NCI-H1048 (cell line): ENCODE measurements at places on chromosomes 16 and 17.

DNA sequence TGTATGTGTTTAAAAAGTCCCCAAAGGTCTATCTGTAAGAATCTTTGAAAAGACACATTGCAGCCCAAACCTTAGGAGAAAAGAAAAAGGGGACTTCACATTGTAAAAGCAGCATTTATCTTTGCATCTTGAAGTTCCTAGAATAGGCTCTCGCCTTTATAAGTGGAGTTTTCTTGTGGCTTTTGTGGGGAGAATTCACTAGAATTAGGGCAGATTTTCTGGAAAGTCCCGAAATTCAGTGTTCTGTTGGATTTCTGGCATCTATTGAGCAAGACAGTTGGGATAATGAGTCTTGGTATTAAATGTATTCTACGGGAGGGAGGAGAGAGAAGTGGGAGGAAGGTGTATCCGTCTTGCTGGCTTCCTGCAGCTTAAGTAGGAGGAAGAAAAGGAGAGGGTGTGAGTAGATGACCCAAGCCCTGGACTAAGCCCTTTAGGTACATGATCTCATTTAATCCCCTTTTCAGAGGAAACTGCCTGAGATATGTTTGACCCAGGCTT, 62.6 kb downstream of the PRKCA start:
- DNase-seq: no peak

DNA sequence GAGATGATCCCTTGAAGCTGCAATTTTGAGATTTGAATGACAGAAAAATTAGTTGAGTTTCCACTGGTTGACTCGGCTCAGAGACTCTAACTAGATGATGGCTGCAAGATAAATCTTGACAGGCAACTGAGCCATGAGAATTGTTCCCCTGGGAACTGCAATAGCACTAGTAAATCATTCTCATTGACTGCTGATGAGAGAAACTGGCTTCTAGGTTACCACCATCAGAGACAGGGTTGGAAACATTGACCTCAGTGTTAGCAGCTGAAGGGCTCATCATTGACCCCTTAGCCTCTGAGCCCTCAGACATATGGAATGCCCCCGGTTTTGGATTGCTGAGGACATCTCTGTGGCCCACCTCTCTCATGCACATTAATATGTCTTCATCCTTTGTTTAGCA, 125.4 kb upstream of the COX10 start:
- DNase-seq: no peak

DNA sequence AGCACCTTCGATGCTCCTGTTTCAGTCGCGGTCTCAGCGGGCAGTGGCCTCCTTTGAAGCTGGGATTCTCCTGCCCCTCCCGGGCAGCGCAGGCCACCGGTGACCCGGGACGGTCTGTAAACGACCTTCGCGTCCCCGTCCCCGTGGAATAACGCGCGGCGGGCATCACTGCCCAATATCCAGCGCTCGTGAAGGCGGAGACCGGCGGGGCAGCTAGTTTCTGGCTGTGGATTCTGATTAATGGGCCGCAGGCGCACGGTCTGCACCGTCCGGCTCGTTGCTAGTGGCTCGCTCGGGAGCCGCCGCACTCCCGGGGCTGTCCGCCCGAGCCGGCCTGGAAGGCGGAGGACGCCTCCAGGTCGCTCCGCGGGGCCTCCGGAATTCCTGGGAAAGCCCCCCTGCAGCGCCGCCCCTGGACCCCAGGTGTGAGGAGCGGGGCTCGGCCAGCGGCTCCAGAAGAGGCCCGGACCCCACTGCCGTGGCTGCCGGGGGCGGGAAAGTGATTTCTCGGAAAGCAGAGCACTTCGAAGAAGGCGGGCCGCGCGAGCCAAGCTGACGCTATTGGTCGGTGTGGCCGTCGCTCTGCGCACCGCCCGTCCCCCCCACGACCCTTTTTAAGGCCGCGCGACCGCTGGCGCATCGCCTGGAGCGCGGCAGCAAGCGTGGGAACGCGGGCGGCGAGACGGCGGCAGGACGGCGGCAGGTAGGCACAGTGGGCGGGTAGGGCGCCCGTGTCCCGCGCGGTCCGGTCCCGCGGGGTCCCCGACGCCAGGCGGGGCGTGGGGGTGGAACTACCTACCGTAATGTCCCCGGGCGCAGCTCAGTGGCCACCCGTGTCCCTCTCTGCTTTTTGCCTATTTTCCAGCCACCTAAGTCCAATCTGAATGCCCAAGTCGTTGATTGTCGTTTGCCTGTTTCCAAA, at the start of gene IRF8:
IRF8 (plus strand) TSS at position 642 of the 922 bp plus-strand sequence. CDS start 3,854 bp downstream, outside the sequence.
- DNase-seq: no peak

GRCh38 chr17:43006639-43007551, at the start of gene IFI35:
TSS of gene IFI35 (plus strand) at chr17:43006784. CDS start at chr17:43006948, 164 bp downstream.
- DNase-seq: peak; percentile 45

GRCh38 chr17:12744298-12744697, 45.0 kb upstream of the ARHGAP44 start:
- no peak for DNase-seq

- no peak for DNase-seq
Observed at GRCh38 chr16:14071576-14072271, 605 bp downstream of the MRTFB start.

GRCh38 chr16:67562918-67563707, 787 bp downstream of the CTCF start:
- DNase-seq: no peak

GRCh38 chr17:80783971-80784370, 207.7 kb upstream of the CHMP6 start:
- DNase-seq: no peak

GRCh38 chr16:4561596-4561995, 5.5 kb downstream of the C16orf96 start:
- no peak for DNase-seq

GRCh38 chr17:44187131-44187899, 543 bp downstream of the TMUB2 start:
- DNase-seq: no peak

GRCh38 chr17:43813386-43813785, 19.6 kb downstream of the MPP3 start:
- no peak for DNase-seq

DNA sequence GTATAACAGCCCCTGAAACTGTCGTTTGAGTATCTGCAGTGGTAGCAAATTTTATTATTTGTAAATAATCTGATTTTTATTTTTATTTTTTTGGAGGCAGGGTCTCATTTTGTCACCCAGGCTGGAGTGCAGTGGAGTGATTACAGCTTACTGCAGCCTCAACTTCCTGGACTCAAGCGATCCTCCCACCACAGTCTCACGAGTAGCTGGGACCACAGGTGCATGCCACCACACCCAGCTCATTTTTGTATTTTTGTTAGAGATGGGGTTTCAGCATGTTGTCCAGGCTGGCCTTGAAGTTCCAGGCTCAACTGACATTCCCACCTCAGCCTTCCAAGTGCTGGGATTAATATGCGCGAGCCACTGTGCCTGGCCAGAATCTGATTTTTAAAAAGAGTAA, 2.8 kb downstream of the NDEL1 start:
- no peak for DNase-seq

DNA sequence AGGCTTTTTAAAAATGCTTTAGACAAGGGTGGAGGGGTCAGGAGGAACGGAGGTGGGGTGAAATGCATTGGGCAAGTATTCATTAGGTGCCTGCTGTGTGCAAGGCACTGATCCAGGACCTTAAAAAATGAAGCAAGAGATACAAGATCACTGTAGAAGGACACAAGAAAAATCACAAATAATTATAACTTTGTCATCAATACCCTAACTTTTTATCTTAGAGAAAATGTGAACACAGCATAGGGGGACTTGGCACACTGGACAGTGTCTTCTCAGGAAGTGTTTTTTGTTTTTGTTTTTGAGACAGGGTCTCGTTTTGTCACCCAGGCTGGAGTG, 7.0 kb downstream of the EPOP start:
- DNase-seq: no peak

DNA sequence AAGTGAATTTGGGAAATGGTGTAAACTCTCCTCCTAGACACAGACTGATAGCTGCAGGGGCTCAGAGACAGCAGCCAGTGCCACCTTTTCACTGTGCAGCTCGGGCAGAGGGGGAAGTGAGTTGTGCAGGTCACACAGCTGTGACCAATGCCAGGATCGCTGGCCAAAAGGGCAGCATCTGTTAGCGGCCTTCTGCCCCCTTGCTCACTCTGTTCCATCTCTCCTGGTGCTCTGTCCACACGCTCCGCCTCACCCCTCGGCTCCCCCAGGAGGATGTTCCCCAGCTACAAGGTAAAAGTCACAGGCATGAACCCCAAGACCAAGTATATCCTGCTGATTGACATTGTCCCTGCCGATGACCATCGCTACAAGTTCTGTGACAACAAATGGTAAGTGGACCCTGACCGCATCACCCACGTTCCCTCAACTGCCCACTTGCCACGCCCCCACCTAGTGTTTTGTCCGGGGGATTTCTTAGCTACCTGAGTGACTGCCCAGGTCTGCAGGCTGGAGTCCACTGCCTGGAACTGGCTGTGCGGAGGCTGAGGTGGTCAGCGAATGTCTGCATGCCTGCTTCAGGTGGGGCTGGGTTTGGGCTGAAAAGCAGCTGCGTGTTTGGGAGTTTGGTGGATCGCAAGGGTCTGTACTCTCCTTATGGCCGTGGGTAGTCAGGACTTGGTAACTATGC, 13.5 kb downstream of the TBX4 start:
- no peak for DNase-seq

DNA sequence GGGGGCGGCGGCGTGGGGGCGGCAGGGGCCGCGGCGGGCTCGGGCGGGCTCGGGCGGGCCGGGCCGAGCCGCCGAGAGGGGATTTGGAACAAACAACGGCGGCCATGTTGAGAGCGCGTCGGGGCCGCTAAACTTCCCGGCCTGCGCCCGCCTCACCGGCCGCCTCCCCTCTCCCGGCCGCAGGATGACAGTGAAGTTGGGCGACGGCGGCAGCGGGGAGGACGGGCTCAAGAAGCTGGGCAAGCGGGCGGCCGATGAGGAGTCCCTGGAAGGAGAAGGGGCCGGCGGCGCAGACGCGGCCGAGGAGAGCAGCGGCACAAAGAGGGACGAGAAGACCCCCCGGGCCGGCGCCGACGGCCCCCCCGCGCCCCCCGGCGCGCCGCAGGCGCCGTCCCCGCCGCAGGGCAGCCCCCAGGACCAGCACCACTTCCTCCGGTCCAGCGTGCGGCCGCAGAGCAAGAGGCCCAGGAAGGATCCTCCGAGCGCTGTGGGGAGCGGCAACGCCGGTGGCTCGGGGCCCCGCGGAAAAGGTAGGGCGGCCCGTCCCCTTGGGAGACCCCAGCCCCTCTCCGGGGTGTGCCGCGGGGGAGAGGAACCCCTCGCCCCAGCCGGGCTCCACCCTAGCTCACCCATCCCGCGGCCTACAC, 2.4 kb downstream of the CRAMP1 start:
- no peak for DNase-seq

DNA sequence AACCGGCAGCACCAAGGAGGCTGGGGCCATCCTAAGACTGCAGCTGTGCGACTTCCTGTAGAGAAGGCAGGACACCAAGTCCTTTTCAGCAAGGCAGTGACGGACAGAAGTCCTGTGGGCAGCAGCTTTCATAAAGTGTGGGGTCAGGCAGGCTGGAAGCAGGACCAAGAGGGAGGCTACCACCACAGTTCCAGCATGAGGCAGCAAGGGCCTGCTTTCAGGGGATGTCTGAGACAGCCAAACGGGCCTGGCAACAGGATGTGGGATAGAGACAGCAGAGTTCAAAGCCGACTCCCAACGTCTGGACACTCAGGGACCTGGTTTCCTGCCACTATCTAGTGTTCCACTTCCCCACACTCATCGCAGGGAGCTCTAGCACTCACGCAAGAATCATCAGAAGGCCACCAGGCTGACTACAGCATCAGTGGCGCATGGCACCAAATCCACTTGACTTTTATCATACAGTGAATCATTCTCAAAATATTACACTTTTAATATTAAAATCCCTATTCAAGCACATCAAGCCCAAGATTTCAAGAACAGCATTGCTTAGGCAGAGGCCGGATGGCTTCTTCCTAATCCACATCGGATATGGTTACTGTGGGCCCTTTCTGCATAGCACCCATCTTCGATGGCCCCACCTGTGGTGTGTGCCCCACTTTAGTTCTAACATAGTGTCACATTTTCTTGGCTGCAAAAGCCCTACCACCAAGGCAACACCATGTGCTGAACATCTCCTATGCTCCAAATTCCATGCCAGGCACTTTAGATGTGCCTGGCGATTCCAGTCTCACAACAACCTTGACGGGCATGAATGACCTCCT, 5.2 kb downstream of the USP7 start:
- DNase-seq: no peak

GRCh38 chr17:17606416-17607000, 15.0 kb upstream of the PEMT start:
- DNase-seq: no peak

GRCh38 chr16:24652803-24653202, 76.6 kb upstream of the TNRC6A start:
- no peak for DNase-seq

DNA sequence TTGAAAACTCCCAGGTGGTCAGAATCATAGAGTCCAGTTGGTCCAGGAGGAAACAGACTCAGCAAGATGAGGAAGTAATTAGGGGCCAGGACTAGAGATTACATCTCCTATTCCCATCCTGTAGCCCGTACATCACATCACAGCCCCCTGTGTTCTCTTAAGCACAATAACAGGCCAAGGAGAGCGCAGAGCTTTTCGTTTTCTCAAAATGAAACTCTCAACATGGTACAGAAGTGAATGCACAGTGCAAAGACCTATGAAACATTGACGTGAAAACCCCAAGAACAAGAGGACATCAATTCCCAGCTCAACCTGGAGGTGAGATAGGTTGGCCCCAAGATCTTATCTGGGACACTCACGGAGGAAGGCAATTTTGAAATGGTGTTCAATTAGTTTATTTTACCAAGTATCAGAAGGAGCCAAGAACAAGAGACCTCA, 9.0 kb downstream of the PIK3R5 start:
- DNase-seq: no peak

- DNase-seq: no peak
Observed at GRCh38 chr16:56422896-56423441, 2.4 kb downstream of the AMFR start.

DNA sequence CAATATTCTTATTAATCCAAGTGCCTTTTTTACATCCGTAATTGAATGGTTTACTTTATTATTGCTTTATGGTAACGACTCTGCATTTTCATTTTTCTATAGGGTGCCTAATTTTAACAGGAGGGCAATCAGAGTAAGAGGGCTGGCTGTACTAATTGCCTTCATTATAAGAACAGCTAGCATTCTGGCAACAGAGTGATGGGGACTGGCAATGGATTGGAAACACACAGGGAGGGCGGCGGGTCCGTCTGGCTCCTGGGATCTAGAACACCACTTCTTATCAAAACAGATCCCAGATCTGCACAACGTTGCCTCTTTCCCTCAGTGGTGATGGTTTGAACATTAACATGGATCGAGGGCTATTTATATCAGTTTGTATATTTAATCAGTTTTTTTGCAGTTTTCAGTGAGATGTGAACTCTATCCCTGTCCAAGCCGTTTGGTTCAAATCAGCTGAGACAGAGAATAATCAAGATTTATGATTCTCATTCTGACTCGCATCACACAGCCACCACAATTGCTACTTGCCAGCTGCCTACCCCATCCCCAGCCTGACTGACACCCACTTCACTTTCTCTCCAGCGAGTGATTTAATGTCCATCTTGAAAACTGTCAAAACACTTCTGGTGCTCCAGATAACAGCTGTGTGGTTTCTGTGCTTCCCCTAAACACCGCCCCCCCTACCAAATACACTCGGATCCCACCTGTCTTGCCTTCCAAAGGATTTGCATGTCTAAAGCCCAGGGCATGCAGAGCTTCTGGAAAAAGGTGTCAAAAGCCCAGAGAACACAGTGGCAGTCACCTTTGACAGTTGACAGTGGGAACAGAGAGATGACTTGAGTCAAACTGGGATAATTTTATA, 327.9 kb downstream of the HS3ST4 start:
- no peak for DNase-seq
